ENCODE measurements at places on chromosomes 3 and 15.

DNA sequence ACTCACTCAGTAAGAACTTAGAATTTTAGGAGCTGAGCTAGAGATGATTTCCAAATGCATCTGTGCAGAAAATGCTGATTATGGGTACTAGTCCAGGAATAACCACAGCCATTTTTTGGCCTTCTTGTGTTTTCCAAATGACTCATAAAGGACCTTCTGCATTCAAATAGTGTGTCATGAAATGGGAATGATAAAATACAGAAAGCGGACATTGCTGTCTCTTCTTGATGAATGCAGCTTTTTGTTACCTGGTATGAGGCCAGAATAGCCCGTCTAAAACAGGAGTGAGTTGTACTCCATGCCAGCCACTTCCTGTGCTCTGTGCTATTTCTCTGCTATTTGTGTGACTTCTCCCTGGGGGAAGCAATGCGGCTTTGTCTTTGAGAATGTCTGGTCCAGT, 20.5 kb upstream of the FRMD5 start:
- DNase-seq, result no peak

DNA sequence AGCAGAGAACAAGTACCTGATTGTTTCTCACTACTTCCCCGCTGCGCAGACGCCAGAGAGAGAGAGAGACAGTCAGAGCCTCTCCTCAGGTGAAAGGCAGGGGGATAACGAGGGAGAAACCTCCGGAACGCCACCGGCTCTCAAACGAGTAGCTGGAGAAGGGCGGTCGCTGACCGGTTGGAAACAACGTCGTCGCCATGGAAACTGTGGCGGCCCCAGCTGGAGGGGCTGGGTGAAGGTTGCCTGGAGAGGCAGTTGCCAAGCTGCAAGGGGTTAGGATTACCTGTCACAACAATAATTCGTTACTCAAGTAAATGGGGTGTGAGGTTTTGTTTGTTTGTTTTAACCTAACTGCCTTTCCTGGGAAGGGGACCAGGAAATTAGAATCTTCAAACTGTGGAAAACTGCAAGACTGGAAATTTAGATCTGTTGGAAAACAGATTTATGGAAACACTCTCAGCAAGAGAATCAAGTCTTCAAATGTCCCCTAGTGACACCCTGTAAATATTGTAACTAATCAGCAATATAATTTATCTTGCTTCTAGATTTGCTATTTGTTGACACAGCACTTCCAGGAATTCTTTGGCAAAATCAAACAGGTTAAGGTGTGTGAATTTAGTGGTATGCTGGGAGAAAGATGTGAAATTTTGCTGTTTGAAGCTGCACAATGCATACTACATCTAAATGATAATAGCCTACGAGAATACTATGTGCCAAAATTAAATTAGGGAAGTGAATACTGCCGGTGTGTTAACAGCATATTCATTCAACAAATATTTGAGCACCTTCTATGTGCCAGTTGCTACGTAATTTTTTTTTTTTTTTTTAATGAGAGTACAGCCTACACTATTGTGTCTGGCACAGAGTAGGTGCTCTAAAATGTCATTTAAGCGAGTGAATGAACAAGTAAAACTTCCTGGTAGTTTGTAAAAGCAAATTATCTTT, at the start of gene DNAH12:
DNAH12 (minus strand) TSS at position 164 of the 945 bp plus-strand sequence. CDS start 1,474 bp downstream, outside the sequence.
- no peak for DNase-seq

DNA sequence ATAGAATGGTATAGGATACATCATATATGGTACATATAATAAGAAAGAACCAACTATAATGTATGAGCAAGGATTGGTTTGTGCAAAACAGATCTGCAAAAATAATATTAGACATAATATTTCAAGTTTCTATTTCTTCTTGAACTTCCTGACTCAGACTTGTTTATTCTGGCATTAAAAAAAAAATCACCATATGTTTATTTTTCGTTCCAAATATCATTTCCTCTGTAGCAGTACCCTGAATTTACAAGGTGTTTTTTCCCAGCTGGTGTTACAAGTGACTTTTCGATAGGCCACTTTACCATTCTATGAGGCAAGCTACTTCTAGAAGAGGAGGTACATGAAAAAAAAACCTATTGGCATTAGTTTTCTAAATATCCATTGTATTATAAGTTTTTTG, 785.0 kb downstream of the PDCD6IP start:
- DNase-seq, result no peak

- DNase-seq, result no peak
These were observed 130.1 kb downstream of the LRRK1 start for GRCh38 chr15:101049282-101049681.

GRCh38 chr15:44015545-44016305, 179.3 kb downstream of the FRMD5 start:
- no peak for DNase-seq

DNA sequence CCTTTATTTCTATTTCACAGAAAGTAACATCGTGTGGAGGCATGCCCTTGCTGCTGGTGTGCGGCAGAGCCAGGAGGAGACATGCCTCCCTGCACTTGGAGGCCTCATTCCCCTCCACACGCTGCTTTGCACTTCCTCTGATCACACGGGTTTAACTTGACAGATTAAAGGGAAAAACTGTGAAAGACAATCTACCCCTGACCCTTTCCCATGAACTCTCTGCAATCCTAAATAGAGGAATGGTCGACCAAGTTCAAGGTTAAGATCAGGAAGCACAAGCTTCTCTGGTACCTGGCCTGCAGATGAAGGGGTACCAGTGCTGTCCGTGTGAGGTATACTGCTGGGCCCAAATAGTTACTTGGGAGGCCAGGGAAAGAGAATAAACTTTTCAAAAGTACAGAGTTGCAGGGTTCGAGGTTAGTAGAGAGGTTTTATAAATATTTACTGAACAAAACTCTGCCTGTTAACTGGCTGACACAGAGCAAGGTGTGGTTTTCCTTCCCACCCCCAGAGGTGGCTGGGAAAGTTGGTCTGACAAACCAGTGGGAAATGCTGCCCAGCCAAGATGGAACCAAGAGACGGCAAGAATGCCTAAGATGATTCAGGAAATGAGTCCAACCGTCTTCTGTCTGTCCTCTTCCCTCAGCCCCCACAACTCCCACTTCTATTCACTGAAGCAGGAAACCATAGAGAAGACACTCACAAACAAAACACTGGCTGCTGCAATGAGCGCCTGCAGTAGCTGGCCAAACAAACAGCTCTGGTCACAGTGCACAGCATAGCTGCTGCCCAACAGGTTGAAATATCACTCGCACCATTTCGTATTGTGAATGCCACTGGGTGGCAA, 79.6 kb downstream of the IGF2BP2 start:
- no peak for DNase-seq

- DNase-seq, result no peak
These were observed 1.9 kb downstream of the CHD2 start for GRCh38 chr15:92901995-92902394.

DNA sequence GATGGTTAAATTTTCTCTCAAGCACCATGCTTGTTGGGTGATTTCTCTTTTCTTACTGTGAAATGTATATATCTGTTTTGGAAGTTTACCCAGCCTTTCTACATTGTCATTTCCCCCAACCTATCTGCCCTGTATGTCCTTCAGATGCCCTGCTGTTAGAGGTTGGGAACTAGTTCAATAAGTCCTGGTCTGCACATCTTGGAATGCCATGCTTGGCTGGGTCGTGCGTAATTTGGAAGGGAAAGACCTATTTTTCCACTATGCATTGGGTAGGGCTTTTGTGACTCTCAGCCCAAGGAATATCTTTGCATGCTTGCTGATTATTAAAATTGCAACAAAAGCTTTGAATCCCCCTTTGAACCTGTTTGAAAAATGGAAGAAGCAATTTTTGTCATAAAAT, 63.8 kb downstream of the TRIM71 start:
- DNase-seq, result no peak

GRCh38 chr3:139292711-139293664, 50.8 kb upstream of the MRPS22 start:
- DNase-seq, result no peak

- no peak for DNase-seq
These were observed 1.6 kb downstream of the TTC21A start for GRCh38 chr3:39109086-39109485.

- no peak for DNase-seq
These were observed 104.2 kb downstream of the OXSM start for GRCh38 chr3:25894101-25894500.

GRCh38 chr3:41053220-41053619, 146.1 kb upstream of the CTNNB1 start:
- no peak for DNase-seq

GRCh38 chr3:99586701-99587100, 51.7 kb upstream of the COL8A1 start:
- DNase-seq, result no peak

DNA sequence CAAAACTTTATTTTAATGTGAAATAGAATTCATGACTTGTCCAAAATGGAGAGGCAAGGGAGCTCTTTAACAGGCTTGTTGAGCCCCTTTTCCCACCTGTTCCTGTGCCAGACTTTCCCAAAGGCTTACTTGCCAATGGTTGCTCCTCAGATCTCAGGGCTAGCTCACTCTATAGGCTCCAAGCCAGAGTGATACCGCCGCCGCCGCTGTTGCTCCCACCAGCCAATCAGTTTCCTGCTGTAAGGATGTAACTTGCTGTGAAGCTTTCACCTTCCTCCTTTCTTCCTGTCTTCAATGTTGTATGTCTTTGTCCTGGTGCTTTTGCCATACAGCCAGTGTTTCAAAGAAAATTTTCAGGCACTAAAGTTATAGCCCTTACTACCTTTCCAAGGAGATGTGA, 41.3 kb upstream of the RBM5 start:
- DNase-seq, result no peak

GRCh38 chr3:20809356-20809755, 623.4 kb upstream of the SGO1 start:
- no peak for DNase-seq

- DNase-seq, result no peak
These were observed 171.2 kb upstream of the WNT5A start for GRCh38 chr3:55658270-55658669.

DNA sequence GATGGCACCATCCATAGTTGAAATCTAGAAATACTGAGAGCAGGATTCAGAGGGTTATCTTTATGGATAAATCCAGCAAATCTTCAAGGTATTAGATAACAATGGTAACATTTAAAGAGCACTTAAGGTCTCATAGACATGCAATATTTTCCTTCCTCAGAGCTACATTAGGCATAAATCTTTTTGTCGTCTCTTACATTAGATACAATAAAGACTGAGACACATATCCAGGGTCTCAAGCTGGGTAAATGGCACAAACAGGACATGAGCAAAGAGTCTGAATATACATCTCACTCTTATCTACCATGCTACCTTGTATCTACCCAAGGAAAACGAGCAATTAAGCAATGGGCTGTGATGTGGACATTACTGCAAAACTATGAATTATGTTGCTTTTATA, 927.3 kb upstream of the EPHA6 start:
- no peak for DNase-seq

GRCh38 chr15:26731965-26732364, 40.9 kb downstream of the GABRB3 start:
- DNase-seq, result no peak

DNA sequence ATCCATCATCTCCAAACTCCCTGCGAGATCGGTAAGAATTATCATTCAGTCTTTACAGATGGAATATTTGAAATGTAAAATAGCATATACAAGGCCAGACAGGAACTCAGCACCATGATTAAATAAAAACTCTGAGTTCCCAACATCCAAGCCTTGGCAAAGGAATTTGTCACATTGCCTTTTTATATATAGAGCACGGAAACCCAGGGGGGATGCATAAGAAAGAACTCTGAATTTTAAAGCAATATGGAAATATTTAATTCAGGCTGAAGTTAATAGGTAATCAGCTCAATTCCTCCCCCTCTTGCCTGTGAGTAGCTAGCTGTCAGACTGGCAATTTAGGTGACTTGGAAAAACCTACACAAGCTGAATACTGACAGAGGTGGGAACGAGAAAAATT, 217.9 kb upstream of the KCNMB2 start:
- DNase-seq, result no peak

- DNase-seq, result no peak
These were observed 36.3 kb downstream of the METTL6 start for GRCh38 chr3:15391007-15391406.

DNA sequence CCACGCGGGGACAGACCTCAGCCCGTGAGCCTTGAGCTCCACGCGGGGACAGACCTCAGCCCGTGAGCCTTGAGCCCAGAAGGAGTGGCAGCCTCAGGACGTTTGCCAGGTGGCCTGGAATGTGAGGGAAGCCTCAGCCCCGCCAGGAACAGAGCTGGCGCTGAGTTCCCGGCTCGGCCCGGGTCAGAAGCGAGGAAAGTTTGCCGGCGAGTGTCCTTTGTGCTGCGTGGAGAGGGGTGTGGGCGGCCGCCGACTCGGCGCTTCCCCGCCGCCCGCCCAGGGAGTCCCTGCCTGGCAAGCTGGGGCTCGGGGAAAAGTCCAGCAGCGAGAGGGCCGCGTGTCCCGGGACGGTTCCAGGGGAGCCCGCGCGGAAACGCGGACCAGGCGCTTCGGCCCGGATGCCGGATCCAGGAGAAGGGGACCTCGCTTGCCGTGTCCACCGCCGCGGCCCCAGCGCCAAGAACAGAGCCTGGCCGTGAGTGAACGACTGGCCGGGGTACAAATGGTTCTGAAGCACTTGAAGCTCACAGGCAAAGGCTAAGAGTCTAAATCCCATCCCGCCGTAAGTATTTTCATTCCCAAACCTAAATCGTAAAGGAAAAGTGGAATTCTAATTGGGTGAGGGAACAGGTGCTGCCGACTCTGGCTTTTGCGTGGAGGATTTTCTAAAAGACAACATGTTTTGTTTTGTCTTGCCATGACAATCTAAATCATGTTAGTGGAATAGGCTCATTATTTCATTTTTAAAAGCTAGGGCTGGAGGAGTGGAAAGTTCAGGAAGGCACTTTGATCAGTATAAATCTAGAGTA, 1.7 kb downstream of the LRRN1 start:
- DNase-seq, result no peak

DNA sequence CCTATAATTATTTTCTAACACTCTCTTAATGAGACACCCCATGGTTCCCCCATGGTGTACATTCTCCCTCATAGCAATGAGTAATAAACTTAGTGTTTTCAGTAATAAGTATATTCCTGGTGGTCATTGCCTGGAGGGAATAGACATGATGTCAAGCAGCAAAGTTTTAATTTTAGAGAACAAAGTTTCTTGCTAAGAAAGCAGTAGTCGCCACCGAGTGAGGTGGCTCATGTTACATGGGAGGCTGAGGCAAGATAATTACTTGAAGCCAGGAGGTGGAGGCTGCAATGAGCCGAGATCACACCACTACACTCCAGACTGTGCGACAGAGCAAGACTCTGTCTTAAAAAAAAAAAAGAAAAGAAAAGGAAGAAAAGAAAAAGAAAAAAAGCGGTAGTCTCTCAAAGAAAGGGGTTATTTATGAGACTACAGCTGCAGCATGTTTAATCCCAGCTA, 2.4 kb upstream of the ELP6 start:
- DNase-seq, result no peak

- no peak for DNase-seq
These were observed 454.4 kb downstream of the LPP start for GRCh38 chr3:188608401-188608800.

DNA sequence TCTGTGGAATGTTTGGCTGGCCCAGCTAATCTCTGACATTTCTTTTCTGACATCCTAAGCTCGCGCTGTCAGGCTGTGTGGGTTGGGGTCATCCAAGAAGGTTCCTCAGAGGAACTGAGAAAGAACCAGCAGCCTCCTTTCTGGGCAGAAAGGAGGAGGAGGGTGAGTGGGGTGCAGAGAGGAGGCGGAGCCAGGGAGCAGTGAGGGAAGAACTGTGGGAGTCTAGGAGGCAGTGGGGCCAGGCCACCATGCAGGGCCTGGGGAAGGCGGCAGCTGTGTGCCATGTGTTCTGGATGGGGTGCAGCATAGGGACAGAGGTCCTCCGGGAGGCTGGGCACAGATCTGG, 5.3 kb downstream of the SEMA7A start:
- no peak for DNase-seq

Data from activated effector memory CD4-positive, alpha-beta T cell treated with anti-CD3 and anti-CD28 coated beads, Interleukin-2, amount 50 U/mL, for 16 hours (primary cell).